Progenitor cell of endocrine pancreas (in vitro differentiated cells): ENCODE measurements at places on chromosomes 4 and X. TPM values are rescaled to one million over a fixed set of nuclear protein-coding genes. Genes with fewer than 3 reads are reported as not detected.

- peak; percentile 41 for DNase-seq
Measured at GRCh38 chr4:139555705-139556070, 331 bp downstream of the SETD7 start.

GRCh38 chrX:85859426-85859825, 187.9 kb downstream of the CHM start:
- DNase-seq = no peak

DNA sequence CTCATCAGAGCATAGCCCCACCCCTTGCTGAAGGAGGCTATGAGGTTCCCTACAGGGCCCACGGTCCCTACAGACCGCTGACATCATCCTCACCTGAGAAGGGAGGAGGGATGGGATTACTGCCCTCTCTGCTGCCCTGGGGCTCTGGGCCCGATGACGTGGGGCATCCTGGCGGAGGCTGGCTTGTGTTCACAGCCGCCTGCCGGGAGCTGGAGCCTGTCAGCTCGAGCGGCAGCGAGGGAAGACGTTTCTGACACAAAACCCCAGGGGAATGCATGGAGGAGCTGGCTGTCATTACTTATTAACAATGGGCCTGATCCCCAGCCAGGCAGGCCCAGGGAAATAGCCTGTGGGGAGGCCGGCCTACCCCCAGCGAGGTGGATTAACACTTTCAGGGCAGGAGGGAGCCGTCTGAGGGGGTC, 106.6 kb upstream of the ATP6AP2 start:
- peak; percentile 37 for DNase-seq

Gene WAS
- 0.62 and 1.2 TPM in 2 replicates for total RNA-seq

Gene PABPC4L
- 4.3 and 4.5 TPM in 2 replicates for total RNA-seq

DNA sequence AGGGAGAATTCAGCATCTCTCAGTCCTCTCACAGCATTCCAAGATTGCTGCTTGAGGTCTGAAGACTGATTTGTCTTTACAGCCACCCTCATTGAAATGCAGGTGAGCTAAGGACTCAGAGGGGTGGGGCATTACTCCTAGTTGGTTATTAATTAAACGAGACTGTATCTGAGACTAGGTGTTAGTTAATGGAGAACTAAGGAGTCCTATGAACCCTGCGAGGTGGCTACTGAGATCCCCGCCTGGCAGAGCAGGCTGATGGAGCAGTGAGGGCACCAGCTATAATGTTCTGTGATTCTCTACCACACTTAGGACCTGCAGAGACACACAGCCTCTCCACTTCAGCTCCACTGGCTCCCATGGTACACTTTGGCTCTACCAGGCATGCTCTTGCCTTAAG, 215.3 kb downstream of the MID1IP1 start:
- DNase-seq = no peak

DNA sequence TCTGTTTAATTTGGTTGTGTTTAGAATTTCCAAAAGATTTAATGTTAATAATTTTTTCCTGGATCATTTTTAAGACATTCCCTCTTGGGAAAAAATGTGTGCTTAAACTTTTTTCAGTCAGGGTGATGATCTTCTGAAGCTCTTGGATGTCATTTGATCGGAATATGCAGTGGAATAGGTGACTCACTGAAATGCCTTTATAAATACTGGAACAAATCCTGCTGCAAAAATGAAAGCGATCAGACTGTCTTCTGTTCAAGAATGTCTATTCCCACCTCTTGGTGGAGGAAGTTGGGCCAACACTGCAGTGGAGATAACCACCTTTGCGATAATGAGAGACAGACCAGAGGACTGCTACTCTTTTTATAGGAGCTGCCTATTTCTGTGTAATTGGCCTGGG, 46.7 kb downstream of the LARP1B start:
- DNase-seq = no peak

DNA sequence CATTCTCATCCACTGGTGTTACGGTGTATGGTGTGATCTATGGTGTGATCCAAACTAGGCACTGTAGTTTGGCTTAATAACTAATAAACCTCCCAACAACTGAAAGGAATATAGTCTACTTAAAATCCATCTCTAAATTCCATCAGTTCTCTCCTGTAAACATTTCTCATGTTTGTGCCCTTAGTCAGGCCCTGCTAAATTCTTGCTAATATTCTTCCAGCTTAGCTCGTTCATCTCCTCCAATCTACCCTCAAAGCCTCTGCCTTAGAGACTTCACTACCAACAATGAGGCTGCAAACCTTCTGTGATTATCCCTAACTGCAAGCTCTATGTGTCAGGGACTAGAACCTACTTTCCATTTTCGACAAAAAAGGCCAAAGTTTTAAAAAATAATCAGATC, 28.1 kb downstream of the ZAR1 start:
- no peak for DNase-seq
